Left ventricle myocardium superior (tissue), 1 donor: ENCODE measurements at places on chromosomes 12 and 14.
A peak's percentile ranks its signal among the peaks of the same experiment; 100 is the strongest.

DNA sequence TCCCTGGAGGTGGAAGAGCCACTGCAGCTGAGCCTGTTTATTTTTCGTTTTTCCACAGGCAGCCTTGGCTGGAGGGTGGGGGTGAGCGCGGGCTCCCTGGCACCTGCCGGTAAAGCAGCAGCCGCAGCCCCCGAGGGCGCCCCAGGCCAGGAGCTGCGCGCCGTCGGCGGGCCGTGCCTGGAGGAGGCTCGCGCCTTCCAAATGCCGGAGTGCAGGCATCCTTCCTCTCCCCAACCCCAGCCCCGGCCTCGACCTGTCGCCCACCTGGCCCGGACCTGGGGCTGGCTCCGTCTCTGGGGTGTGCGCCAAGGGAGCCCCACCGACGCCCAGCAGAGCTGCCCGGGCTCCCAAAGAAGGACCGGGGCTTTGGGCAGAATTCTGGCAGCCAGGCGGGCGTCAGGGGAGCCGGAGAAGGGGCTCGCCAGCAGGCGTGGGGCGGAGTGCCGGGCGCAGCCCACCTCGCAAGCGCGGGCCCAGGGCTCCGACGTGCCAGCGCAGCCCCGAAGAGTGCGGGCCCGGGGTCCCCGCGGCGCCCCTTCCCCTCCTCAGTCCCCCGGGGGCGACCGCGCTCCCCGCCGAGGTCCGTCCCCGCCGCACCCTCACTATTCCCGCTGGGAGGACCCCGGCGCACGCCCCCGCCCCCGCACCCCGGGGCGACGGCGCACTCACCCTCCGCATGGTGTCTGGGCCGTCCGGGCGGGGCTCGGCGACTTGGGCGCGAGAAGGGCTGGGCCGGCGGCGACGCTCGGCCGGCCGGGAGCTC is 130.3 kb downstream of the NDUFA12 start:
- DNase-seq, result peak; percentile 45

DNA sequence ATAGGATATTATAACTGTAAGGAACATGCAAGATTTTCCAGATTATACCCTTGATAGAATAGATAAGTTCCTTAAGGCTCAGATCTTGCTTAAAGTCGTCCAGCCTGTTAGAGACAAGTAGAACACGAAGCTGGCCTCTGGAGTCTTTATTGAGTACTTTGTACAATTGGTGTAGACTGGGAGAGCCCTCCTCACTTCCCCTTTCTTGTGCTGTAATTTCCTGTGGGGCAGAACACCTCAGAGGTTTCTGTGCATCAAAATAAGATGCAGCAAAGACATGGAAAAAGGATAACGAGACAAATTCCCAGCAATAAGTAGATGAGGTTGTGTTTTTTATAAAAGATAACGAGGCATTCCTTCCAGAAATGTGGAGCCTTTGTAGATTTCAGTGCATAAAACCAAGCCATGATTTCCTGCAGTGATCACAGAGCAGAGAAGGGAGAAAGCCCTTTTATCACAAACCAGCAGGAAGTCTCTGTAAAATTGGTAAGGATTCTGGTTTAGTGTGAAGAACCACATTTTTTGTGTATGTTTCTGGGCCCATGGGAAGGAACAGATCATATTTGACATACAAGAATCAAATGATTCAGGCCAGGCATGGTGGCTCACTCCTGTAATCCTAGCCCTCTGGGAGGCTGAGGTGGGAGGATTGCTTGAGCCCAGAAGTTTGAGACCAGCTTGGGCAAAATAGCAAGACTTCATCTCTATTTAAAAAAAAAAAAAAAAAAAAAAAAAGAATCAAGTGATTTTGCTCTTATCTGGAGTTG is 18.0 kb downstream of the GPRC5A start:
- no peak for DNase-seq

GRCh38 chr12:130847112-130847511 is 8.1 kb upstream of the STX2 start:
- DNase-seq, result no peak

GRCh38 chr14:99630202-99630601 is 14.7 kb upstream of the HHIPL1 start:
- no peak for DNase-seq

- DNase-seq, result no peak
Measured at GRCh38 chr14:36513451-36514277, 6.4 kb downstream of the NKX2-1 start.
